ENCODE measurements at places on chromosomes 4 and X.

DNA sequence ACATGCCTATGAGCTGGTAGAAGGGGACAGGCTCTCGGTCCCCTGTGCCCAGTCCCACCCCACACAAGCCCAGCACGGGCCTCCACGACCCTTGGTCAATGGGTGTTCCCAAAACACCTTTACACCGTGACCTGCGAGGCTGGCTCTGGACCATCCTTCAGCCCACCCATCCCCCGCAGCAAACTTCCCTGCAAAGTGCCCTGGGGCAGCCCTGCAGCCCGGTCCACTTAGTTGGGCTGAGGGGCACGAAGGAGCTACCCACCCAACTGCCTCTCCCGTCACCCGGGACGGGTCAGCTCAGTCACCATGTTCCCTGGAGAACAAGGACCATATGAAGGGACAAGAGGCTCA is 23.4 kb downstream of the WDR1 start:
- no peak for DNase-seq

DNA sequence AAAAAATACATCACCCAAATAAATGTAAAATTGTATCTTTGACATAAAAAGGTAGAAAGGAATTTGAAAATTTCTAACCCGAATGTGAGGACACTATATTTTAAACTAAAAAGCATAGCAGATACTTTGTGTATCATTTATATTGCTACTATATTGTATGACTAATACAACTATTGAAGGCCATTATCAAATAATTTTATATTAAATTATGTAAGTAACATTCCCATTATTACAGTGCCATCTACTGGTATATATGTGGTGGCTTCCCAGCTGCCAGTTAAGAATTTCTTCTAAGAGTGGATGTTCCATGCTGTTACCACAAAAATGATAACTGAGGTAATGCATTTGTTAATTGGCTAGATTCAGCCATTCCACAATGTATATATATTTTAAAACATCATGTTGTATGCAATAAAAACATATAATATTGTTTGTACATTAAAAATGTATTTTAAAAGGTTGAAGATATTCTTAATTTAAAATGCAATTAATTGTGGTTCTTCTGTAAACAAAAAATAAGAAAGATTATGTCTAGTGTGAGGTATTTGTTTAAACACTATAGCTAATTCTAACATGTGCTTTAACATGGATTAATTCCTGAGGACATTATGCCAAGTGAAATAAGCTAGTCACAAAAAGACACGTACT is 65.3 kb downstream of the EGF start:
- no peak for DNase-seq

- DNase-seq = no peak
Measured at GRCh38 chr4:120011725-120012124, 54.9 kb downstream of the MAD2L1 start.

DNA sequence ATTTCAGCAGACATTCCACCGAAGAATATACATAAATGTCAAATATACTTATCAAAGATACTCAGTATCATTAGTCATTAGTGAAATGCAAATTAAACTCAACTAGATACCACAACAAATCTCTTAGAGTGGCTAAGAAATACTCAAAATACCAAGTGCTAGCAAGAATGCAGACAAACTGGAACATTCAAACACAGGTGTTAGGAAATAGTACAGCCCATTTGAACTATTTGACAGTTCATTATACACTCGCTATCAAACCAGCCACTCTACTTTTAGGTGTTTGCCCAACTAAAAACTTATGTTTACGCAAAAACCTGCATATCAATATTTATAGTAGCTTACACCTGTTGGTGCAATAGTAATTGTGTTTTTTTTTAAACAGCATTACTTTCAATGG is 8.8 kb downstream of the ADAM29 start:
- no peak for DNase-seq

DNA sequence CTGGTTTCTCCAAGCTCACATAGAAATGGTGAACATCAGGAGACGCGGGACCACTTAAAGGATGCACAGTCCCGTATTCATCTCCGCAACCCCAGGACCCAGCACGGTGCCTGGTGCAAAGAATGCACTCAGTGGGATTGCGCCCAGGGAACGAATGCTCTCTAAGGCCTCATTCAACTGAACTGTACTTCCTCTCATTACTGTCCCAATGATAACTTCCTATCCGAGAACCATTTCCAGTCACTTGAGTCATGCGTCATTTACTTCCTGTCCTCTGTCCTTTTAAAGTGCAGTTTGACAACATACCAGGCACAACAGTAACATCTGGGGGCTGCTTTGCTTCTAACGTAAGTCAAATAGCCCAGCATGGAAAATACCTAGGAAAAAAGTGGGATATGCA is 75.7 kb downstream of the RBM47 start:
- no peak for DNase-seq

GRCh38 chr4:52838729-52839586 is 23.2 kb upstream of the RASL11B start:
- no peak for DNase-seq

- no peak for DNase-seq
Measured at GRCh38 chrX:12777670-12778069, 13.5 kb upstream of the PRPS2 start.

GRCh38 chr4:91359041-91360031 is 944.4 kb upstream of the GRID2 start:
- DNase-seq = no peak

GRCh38 chr4:128358913-128359279 is 71.3 kb upstream of the PGRMC2 start:
- no peak for DNase-seq

- DNase-seq = no peak
Measured at GRCh38 chr4:175930471-175930870, 118.4 kb upstream of the GPM6A start.

- no peak for DNase-seq
Measured at GRCh38 chrX:136711147-136711546, 63.2 kb downstream of the CD40LG start.

- no peak for DNase-seq
Measured at GRCh38 chr4:86055898-86056297, 304.0 kb downstream of the MAPK10 start.

GRCh38 chr4:184950117-184950830 is 68.0 kb upstream of the HELT start:
- DNase-seq = no peak

DNA sequence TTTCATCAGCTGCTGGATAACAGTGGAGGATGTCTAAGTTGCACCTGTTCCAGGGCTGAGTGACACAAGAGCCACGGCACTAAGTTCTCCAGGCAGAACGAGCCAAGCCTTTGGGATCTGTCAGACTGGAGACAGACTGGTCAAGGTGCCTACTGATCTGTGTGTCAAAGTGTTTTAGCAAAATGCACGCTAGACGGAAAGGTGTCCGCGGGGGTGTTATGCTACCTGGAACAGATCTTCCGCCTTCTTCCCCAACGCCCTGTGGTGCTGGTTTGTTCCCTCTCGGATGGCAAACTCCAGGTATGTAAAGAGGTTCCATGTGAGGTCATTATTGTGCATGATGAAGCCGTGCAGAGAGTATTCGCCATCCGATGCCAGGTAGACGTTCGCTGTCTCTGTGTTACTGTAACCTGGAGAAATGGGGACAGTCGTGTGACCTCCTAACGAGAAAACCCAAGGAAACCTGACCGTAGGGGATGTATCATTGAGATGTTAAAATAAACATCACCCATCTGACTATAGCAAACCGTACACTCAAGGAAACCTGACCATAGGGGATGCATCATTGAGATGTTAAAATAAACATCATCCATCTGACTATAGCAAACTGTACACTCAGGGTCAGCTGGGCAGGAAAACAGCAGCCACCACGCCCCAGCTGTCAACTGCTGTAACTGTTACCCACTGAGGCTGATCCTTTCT is 29.7 kb upstream of the SLC25A6 start:
- no peak for DNase-seq

GRCh38 chr4:173217727-173218126 is 49.1 kb downstream of the GALNT7 start:
- no peak for DNase-seq

- no peak for DNase-seq
Measured at GRCh38 chrX:16250296-16250695, 83.0 kb downstream of the MAGEB17 start.

DNA sequence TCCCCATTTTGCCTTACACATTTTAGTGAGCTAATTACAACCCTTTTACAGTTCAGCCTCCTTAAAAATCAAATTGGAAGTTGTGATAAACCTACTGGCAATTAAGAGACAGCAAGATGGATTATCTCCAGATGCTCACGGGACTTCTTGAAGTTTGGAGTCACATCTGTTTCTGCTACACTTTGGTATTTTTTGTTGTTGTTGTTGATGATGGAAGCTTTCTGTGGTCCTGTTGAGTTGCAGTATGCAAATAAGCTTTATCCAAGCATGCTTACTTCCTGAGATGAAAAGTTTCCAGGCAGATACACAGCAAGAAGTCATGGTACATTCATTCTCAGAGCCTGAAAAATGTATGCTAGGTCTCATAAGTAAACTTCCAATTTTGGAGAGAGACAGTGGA is 670.0 kb upstream of the AMOT start:
- no peak for DNase-seq

GRCh38 chr4:155906554-155907247 is 3.2 kb downstream of the TDO2 start:
- no peak for DNase-seq

GRCh38 chr4:75644095-75644494 is 13.8 kb upstream of the CDKL2 start:
- DNase-seq = no peak

DNA sequence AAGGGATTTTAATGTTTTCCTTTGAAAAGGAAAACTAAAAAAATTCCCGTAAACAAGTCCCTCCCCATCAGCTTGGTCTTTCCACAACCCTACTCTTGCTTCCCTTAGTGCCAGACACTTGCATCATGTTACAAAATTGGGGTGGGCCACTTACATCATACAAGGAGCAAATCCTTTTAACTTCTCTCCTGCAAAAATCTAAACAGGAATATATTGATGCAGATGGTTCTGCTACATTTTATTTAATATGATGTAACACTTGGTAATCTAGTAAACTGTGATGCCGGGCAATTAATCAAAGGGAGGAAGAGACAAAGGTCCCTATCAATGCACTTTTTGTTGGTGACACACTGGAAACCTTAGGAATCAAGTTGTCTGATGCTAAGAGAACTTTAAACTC is 125.3 kb downstream of the UBE2K start:
- no peak for DNase-seq

DNA sequence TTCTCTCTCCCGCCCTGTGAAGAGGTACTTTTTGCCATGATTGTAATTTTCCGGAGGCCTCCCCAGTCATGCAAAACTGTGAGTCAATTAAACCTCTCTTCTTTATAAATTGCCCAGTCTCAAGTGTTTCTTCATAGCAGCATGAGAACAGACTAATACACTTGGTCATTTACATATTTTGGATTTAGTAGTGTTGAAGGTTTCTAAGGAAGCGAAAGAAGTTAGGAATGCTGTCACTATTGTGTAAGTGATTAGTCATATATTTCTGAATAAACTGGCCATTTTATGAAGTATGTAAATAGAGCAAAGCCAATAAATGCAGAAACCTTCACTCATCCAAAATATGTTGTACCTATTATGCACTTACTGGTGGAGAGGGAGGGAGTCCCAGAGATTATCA is 34.4 kb upstream of the GK2 start:
- DNase-seq = no peak

GRCh38 chrX:50327235-50327634 is 122.7 kb downstream of the CCNB3 start:
- no peak for DNase-seq

- no peak for DNase-seq
Measured at GRCh38 chr4:173275150-173275549, 59.0 kb downstream of the HMGB2 start.

- no peak for DNase-seq
Measured at GRCh38 chr4:96173756-96174155, 333.9 kb downstream of the PDHA2 start.

GRCh38 chr4:118869808-118870342 is 18.8 kb upstream of the SYNPO2 start:
- no peak for DNase-seq
